Mesenteric fat pad (tissue), 1 donor: ENCODE measurements at places on chromosomes 3 and 15. TPM values are rescaled to one million over a fixed set of nuclear protein-coding genes. Genes with fewer than 3 reads are reported as not detected.

GRCh38 chr3:192161661-192162060, 565.7 kb downstream of the FGF12 start:
- no peak for DNase-seq

GRCh38 chr3:126845920-126846715, 136.8 kb upstream of the PLXNA1 start:
- DNase-seq = no peak

- DNase-seq = no peak
Measured at GRCh38 chr15:68042156-68042854, 11.8 kb upstream of the PIAS1 start.

GRCh38 chr3:194277786-194278130, 73.4 kb downstream of the CPN2 start:
- DNase-seq = peak; percentile 89

GRCh38 chr3:58683466-58683865, 16.9 kb upstream of the FAM3D start:
- DNase-seq = no peak

- no peak for DNase-seq
Measured at GRCh38 chr15:44397869-44398268, 29.6 kb upstream of the CTDSPL2 start.

DNA sequence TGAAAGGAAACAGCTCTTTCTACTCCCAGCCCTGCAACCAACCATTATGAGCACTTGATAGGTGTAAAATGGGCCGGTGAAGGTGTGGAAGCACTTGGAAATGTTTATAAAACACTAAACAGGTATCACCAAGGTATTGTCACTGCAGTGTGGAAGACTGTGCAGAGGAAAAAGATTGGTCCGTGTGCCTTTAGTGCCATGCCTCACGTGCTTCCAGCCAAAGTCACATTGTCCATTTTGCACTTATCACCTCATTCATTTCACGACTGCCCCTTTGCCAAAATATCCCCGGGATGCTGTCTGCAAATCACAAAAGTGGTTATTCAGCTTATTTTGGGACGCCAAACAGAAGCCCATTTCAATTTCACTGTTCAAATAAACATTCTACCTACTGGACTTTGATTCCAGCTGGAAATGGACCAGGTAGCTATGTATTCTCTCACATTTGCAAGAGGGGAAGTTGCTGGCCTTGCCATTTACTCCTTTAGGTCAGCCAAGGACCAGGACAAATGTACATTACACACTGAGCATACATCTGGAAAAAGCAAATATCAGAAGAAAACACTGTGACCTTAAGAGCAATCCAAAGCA, 58.4 kb downstream of the ARRDC4 start:
- DNase-seq = no peak

GRCh38 chr15:27937851-27938250, 161.3 kb downstream of the OCA2 start:
- no peak for DNase-seq

GRCh38 chr3:112640930-112641801, at the start of gene CCDC80:
CCDC80 (minus strand) TSS chr3:112641143; CDS start chr3:112639905, 1,238 bp downstream.
- DNase-seq = no peak

- no peak for DNase-seq
Measured at GRCh38 chr3:54079314-54079713, 43.0 kb upstream of the CACNA2D3 start.

DNA sequence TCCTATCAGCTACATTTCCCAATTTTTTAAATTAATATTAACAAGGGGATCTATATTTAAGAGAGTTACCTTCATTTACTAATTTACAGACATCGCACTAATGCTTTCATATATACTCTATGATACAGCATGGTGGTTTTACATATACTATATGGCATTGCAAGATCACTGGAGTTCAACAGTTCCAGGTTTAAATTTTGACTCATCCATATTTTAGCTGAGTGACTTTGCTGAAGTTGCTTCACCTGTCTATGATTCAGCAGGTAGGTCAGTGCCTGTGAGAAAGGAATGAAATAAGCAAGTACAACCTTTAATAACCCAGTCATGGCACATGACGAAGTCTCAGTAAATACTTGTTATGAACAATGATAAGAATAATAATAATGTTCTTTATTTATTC, 211.1 kb downstream of the P3H2 start:
- no peak for DNase-seq

Gene CCR4
- 0.48 TPM for total RNA-seq

Gene CP
- total RNA-seq = 17.5 TPM

Gene C3orf18
- total RNA-seq = 8.9 TPM

Gene IMPG2
- 0.13 TPM for total RNA-seq

Gene DPPA2
- not detected for total RNA-seq

Gene GOLGA8J
- total RNA-seq = not detected

Gene ERICH6
- 0.29 TPM for total RNA-seq

Gene CFAP92
- total RNA-seq = 0.64 TPM

Gene MME
- 138 TPM for total RNA-seq

Gene GABRG3
- not detected for total RNA-seq

Gene ZPLD1
- not detected for total RNA-seq

Gene CIP2A
- 2.1 TPM for total RNA-seq
